ENCODE measurements at places on chromosomes 6 and 20.

- DNase-seq, result no peak
These were observed 74.1 kb downstream of the DNAH8 start for GRCh38 chr6:38789256-38789655.

DNA sequence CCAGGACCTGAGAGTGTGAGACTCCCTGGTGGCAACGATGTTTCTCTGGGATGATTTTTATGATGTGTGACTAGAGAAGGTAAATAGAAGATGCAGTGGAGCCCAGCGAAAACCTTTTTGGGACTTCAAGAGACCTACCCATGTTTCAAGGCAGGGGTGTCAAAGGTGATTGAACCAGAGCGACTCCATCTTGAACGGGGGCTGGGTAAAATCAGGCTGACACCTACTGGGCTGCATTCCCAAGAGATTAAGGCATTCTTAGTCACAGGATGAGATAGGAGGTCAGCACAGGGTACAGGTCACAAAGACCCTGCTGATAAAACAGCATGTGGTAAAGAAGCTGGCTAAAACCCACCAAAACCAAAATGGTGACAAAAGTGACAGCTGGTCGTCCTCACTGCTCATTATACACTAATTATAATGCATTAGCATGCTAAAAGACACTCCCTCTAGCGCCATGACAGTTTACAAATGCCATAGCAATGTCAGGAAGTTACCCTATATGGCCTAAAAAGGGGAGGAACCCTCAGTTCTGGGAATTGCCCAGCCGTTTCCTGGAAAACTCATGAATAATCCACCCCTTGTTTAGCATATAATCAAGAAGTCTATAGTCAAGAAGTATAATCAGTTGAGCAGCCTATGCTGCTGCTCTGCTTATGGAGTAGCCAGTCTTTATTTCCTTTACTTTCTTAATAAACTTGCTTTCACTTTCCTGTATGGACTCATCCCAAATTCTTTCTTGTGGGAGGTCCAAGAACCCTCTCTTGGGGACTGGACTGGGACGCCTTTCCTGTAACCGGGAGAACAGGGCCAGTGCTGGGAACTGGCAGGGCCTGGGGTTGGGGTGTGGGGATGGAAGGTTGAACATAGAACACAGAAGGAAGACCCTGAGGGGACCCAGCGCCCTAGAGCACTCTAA is 526.4 kb downstream of the QKI start:
- DNase-seq, result no peak

DNA sequence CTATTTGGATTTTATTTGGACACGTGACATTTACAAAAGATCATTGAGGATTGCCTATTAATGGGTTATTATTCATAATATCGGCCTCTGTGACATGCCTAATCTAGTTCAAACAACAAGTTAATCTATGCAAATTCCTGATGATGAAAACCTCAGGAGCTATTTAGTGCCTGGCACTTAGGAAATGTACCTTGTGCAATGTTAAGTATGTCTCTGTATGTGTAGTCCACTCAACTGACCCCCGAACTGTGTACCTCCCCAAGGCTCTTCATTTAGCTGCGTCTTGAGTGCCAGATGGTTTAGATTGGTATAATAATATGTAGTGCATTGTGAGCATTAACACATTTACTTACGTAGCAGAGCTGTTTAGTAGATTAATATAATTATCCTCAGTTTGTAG is 6.9 kb downstream of the LAMA2 start:
- DNase-seq, result no peak

GRCh38 chr6:159112714-159113113 is 56.5 kb upstream of the FNDC1 start:
- no peak for DNase-seq

GRCh38 chr6:45326698-45327417 is 1.3 kb upstream of the RUNX2 start:
- no peak for DNase-seq

DNA sequence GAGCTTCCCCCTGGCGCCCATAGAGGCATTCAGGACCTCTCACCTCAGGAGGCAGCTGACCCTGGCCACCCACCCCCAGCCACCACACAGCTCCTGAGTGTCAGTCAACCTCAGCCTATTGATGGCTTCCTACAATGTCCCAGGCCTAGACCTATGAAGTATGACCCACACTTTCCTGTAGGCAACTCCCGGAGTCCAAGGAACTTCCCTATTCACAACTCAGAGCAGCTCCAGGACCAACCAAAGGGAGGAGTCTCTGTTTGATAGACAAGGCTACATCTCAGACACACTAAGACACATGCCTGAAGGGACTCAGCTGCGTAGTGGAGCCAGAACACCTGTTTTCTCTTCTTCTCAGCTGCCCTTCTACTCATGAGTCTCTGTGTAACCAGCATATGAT is 169.1 kb downstream of the MAFB start:
- DNase-seq, result no peak

DNA sequence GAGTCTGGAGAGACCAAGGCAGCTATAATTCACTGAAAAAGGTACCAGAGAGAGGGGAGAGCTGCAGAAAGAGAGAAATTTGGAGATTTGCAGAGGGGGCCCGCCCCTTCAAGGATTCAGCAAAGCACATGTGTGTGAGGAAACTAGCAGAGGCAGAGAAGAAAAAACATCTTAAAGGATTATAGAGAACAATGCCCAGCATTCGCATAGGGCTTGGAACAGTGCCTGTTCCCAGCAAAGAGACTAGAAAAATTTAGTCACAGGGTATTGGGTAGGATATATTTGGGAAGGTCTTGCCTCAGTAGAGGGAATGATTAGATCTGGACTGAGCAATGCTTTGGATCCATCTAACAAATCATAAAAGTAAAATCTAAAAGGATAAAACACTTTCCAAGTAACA is 44.0 kb downstream of the SRPK1 start:
- DNase-seq, result no peak

DNA sequence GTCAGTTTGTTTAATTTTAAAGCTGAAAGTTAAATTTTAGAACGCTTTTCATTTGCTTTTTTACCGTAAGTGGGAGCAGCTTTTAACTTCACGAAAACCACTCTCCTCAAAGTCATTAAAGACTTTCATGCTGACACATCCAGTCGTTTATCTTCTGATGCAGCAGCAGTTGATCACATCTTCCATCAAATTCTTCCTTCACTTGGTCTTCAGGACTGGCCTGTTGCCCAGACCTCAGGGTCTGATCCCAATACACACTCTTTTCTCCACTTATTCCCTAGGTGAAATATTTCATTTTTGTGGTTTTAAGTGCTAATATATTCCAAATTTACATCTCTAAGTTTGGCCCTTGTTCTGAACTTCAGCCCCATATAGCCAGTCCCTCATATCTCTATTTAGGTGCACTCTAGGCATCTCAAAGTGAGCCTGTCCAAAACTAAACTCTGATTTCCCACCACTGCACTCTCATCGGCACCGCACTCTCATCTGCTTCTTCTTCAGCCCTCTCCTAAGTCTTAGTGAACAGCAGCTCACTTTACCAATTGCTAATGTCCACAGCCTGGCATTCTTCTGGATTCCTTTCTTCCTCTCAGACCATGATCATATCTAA is 20.4 kb downstream of the AFDN start:
- no peak for DNase-seq

- no peak for DNase-seq
These were observed 36.8 kb downstream of the HEBP2 start for GRCh38 chr6:138440758-138441357.

DNA sequence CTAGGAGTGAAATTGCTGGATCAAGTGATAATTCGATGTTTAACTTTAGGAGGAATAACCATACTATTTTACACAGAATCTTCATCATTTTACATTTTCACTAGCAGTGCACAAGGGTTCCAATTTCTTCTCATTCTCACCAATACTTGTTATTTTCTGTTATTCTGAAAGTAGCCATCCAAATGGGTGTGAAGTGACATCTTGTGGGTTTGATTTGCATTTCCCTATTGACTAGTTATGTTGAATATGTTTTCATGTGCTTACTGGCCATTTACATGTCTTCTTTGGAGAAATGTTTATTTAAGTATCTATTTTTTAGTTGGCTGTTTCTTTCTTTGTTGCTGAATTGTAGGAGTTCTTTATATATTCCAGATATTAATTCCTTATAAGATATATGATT is 164.3 kb downstream of the CD109 start:
- DNase-seq, result no peak

DNA sequence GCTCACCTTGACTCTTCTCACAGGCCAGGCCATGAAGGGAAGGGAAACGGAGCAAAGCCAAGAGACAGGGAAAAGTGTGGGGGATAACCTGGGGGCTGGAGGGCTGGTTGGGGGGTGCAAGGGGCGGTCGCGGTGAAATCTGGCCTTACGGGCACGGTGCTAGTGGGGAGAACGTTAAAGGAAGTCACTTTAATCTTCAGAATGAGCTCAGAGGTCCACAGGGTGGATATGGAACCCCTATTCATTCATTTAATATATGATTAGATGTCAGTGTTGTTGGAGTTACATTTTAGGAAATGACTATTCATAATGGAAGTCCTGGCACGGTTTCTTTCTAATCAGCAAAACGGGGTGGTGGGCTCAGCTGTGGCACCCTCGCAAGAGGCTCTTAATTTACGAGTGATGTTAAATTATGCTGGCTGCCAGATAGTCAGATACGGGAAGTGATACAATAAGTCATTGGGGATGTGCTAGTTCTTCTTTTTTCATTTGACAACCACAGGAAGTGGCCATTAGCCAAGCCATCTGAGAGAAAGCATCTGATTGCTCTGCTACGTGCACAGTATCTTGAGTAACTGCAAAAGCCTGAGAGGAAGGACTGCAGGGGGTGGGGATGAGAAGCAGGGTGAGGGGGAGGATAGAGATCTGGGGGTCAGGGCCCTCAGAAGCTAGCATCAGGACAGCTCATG is 253.0 kb downstream of the QKI start:
- DNase-seq, result no peak

GRCh38 chr20:4886771-4887527 is 114.4 kb downstream of the SLC23A2 start:
- DNase-seq, result no peak

DNA sequence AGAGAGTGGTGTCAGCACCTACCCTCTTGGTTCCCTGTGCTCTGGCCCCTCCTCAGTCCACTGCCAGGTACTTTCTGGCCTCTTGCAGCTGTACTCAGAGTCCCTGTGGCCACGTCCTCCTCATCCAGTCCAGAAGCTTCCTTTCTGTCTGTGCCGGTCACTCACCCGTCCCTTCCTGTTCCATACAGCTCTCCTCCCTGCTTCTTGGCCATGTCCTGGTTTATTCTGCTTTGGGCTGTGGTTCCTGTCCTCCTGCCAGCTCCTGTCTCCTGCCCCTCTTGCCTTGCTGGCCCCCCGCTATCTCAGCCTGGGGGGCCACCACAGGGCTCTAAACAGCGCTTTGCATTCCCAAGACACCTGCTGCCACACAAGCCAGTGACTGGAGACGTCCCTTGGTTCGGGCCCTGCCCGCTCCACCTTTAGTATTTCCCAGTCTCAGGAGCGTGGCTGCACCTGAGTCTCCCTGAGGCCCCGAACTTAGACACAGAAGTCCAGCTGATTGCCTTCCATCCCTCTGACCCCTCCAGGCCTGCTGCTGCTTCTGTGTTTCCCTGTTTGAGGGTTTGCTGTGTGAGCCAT is 15.5 kb upstream of the RBM38 start:
- no peak for DNase-seq

- DNase-seq, result no peak
These were observed 105.0 kb downstream of the SLC24A3 start for GRCh38 chr20:19317237-19318069.

DNA sequence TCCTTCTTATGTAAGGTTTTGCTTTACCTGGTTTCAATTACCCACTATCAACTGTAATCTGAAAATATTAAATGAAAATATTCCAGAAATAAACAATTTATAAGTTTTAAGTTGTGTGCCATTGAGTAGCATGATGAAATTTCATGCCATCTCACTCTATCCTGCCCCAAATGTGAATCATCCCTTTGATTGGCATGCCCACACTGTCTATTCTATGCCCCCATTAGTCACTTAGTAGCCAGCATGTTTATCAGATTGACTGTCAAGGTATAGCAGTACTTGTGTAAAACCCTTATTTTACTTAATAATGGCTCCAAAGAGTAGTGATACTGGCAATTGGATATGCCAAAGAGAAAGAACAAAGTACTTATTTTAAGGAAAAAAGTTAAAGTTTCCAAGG is 403.8 kb downstream of the ADGRB3 start:
- no peak for DNase-seq

DNA sequence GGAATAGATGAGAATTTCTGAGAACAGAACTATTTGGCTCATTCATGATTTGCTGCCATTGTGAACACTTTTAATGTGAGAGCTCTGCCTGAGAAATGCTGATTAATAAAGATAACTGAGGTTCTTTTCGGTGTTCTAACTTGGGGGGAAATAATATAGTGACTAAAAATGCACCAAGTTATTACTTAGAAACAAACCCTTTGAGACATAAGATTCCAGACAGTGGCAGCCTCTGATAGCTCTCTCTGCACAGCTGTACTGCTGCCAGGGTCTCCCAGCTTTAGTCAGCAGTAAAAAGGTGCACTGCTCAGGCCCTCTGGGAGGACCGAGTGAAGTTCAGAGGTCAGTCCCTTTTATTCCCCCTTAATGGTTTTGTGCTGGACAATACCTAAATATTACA is 2.5 kb upstream of the PRDM1 start:
- no peak for DNase-seq

DNA sequence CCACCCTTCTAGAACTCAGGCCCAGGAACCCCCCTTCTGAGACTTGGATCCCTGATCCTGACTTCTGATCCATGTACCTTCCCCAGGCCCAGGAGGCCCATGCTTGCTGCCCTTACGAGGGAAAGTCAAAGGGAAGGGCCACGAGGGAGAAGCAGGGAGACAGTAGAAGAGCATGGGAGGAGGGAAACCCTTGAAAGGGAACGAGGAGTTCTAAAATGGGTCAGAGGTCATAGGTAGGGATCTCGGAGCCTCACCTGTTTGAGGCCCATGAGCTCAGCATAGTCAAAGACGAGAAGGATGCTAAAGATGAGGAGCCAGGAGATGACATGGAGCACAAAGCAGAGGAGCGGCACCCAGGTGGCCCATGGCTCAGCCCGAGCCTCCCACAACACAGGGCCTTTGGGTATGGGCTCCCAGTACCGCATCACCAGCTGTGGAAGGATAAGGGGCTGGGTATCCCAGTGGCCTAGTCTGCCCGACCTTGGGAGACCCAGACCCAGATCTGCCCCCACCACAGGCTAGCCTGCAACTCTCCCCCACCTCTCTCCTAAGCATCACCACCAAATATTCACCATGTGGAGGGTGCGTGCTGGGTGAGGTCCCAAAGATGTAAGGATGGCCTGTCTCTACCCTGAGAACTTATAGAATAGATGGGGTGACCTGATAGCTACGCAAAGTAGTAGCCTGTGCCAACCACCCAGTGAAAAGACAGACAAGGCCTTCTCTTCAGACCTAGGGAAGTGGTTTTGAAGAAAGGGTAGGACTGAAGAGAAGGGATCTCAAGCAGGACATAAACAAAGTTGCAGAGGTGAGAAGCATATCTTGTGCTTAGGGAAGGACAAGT is 1.5 kb downstream of the NRM start:
- no peak for DNase-seq

GRCh38 chr6:132734694-132735236 is 20.9 kb upstream of the VNN1 start:
- no peak for DNase-seq

GRCh38 chr20:6974838-6975237 is 207.4 kb downstream of the BMP2 start:
- no peak for DNase-seq

Data from stimulated activated naive CD4-positive, alpha-beta T cell (primary cell).